ENCODE measurements at places on chromosomes 3 and 15.

DNA sequence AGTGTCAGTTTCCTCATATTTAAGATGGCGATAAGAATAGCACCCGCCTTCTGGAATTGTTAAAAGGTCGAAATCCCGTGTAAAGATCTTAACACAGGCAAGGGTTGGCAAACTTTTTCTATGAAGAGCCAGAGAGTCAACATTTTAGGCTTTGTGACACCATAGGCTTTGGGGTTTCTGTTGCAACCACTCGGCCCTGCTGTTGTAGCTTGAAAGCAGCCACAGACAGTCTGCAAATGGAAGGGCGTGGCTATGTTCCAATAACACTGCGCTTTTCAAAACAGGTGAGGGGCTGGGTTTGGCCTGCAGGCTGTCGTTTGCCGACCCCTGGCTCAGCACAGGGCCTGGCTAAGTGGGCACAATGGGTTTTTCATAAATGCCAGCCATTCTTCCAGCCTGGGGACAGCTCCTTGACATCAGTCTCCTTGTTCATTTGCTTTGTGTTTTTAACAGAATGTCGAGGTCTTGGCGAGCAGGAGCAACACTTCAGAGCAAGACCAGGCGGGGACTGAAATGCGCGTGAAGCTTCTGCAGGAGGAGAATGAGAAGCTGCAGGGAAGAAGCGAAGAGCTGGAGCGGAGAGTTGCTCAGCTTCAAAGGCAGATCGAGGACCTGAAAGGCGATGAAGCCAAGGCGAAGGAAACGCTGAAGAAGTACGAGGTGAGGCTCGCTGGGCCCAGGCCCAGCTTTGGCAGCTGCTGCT lies 75.2 kb upstream of the MYZAP start:
- no peak for DNase-seq

DNA sequence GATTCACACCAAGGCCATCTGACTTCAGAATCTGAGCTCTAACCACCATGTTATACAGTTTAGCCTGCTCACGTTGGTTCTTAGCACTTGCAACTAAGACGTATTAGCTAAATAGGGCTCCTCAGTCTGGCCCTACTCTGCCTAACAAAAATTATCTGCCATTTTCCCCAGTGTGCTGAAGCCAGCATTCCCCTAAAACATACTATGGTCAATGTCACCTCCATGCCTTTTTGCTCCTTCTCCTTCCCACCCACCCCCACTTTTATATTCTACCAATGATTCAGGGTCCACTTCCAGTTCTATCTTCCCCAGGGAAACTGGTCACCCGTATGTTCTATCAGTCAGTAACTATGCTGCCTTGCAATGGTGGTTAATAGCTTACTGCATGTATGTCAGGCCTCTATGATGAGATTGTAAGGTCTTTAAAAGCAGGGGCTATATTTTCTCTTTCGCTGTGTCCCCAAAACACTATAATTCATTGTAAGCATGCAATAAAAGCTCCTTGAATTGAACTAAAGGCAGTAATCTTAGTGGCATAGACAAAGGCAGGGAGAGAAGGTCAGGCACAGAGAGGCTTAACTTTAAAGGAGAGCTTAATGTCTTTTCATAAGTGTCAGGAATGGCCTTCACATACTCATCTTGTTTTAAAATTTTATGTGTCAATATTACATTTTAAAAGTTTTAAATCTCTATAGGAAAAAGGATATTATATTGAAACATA lies 23.3 kb downstream of the POPDC2 start:
- no peak for DNase-seq

GRCh38 chr15:96170979-96171739 lies 159.3 kb upstream of the NR2F2 start:
- no peak for DNase-seq

DNA sequence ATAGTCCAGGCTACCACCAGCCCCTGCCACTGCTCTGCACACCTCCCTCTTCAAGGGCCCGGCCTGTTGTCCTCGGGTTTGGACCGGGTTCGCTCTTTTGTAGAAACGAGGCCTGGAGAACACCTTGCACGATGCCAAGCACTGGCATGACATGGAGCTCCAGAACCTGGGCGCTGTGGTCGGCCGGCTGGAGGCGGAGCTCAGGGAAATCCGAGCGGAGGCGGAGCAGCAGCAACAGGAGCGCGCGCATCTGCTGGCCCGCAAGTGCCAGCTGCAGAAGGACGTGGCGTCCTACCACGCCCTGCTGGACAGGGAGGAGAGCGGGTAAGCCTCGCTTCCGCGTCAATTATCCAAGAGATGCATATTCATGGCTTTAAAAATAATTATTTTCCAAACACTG lies 72.4 kb downstream of the BFSP2 start:
- no peak for DNase-seq

GRCh38 chr3:178949896-178950295 lies 121.7 kb downstream of the ZMAT3 start:
- no peak for DNase-seq

All from astrocyte of the cerebellum (primary cell).